ENCODE measurements at places on chromosomes 5 and 9. TPM values are rescaled to one million over a fixed set of nuclear protein-coding genes. Genes with fewer than 3 reads are reported as not detected.

GRCh38 chr9:116074658-116075057, 78.9 kb upstream of the PAPPA start:
- DNase-seq = peak; percentile 61
- no peak overlapping the region for H3K4me3 ChIP-seq

DNA sequence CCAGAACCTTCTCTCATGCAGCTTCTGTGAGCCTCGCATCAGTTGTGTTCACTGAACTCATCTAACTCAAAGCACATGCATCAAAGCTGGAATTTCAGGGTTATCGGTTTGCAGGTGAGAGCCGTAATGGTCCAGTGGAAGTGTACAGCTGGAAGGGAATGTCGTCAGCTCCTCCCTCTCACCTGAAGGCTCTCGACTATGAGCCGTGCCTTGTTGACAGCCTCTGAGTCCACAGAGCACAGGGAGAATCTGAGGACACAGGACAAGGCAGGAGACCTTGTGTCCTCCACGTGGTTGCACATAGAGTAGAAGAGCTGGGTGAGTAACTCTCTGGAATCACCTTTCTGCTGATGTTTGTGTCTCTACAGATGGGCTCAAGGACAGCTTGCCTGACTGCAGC, 38.8 kb downstream of the PROP1 start:
- no peaks in the 10 kb centered on the region for H3K36me3 ChIP-seq
- H3K4me3 ChIP-seq = no peak overlapping the region
- no peak overlapping the region for H3K27ac ChIP-seq
- DNase-seq = no peak
- no peaks in the 10 kb centered on the region for H3K4me1 ChIP-seq

DNA sequence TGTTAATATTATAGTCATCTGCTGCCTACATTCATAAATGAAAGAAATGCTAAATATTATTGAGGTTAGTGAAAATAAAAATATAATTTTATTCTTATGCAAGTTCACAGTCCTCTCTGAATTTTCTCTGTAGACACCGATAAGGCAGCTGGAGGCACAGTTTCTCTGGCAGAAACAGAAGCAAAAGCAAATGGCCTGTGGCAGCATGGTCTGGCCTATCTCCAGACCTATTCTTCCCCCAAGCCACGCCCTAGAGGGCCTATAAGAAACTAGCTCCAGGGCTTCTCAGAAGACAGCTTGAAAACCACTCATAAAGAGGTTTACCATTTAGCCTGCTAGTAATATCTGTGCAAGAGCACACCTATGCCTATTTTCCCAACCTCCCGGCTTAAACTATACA, 28.4 kb downstream of the MRPS27 start:
- no peak overlapping the region for H3K27ac ChIP-seq

GRCh38 chr5:134813407-134813806, 32.4 kb upstream of the C5orf24 start:
- DNase-seq = no peak
- H3K36me3 ChIP-seq = peaks cover 50% of the 10 kb centered on the region
- H3K4me1 ChIP-seq = no peaks in the 10 kb centered on the region
- no peaks in the 10 kb centered on the region for H3K27me3 ChIP-seq

- no peaks in the 10 kb centered on the region for H3K36me3 ChIP-seq
- H3K4me3 ChIP-seq = no peak overlapping the region
- H3K27ac ChIP-seq = no peak overlapping the region
- no peaks in the 10 kb centered on the region for H3K27me3 ChIP-seq
- no peaks in the 10 kb centered on the region for H3K4me1 ChIP-seq
These were observed 54.0 kb downstream of the CCDC171 start for GRCh38 chr9:15606643-15607472.

GRCh38 chr5:176454724-176455394, 6.7 kb downstream of the FAF2 start:
- no peak overlapping the region for H3K4me3 ChIP-seq
- H3K27ac ChIP-seq = no peak overlapping the region
- no peak for DNase-seq
- peaks cover 18% of the 10 kb centered on the region for H3K36me3 ChIP-seq
- H3K4me1 ChIP-seq = peaks cover 12% of the 10 kb centered on the region

DNA sequence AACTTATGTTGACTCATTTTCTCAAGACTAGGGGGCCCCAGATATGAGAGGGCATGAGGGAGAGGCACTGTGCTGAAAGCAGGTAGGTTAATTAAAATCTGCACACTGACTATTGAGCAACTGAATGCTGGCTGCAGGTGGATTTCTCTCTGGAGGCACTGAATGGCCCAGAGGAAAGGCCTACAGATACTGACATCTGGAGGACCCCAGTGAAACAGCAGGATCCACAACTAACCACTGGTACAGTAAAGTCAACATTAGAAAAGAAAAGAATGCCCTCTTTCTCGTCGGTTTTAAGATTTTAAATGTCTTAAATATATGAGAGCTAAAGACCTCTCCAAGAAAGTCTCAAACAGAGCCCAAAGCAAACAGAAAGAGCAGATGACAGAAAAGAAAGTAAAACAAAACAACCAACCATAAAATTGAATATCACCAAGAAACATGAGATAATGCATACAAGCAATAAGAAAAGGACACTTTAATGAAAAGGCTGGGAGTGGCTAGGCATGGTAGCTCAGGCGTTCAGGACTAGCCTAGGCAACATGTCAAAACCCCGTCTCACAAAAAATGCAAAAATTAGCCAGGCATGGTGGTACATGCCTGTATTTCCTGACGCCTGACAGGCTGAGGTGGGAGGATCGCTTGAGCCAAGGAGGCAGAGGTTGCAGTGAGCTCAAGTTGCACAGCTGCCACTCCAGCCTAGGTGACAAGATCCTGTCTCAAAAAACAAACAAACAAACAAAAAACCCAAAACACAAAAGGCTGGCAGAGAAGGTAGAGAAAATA, 43.3 kb downstream of the PUM3 start:
- peaks cover 23% of the 10 kb centered on the region for H3K4me1 ChIP-seq
- H3K36me3 ChIP-seq = peaks cover 71% of the 10 kb centered on the region
- no peak overlapping the region for H3K4me3 ChIP-seq
- DNase-seq = peak; percentile 80
- H3K27me3 ChIP-seq = no peaks in the 10 kb centered on the region

Gene CCDC192
- not detected for total RNA-seq

Gene PCA3
- total RNA-seq = 0.36 TPM

DNA sequence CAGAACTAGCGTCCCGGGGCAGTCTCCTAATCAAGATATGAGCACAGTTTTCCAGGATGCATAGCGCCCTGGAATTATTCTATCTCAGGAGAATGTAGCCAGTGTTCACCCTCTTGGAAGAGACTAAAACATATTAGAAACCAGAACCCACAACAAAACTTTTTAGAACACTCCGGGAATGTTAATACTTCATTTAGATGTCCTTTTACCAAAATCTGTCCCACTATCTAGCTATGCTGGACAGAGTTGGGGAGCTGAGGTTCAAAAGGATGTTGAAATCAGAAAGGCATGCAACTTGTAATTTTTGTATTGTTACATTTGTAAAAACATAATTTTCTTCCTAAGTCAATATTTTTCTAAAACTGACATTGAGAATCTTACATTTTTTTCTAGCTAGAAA, 386.5 kb upstream of the RFX3 start:
- peak overlapping the region; percentile 45 for H3K27ac ChIP-seq
- H3K4me3 ChIP-seq = no peak overlapping the region
- no peaks in the 10 kb centered on the region for H3K27me3 ChIP-seq
- peak; percentile 56 for DNase-seq
- no peaks in the 10 kb centered on the region for H3K36me3 ChIP-seq

DNA sequence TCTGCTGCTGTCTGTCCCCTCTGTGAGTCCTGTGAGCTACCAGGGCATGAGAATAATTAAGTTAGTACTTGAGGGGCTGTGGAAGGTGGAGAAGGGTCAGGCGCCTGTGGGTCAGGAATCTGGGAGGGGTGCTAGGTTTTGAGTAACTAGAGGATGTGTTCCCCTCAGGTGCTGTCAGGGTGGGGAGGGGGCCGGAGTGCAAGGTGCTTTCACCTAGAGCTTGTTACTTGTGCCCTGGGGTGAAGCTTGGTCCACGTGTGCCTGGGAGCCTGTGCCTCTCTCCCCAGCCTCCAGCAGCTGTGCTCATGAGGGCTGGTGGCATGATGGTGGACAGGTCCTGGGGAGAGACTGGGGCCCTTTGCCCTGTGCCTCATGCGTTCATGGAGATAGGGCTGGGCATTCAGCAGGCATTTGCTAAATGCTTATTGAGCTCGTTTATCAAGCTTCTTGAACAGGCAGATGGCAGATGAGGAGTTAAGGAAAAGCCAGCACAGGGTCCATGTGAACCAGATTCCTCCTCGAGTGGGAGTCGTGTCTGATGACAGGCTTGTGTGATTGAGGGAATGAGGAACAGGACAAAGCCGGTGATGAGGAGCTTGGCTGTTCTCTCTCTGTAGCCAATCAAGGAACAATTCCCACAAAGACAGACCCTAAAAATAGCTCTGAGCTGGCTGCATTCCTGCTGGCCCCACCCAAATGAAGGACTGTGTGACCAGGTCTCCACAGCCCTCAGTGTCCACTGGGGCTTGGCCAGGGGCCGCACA, 40.9 kb downstream of the CACNA1B start:
- no peaks in the 10 kb centered on the region for H3K36me3 ChIP-seq
- no peak overlapping the region for H3K27ac ChIP-seq
- no peaks in the 10 kb centered on the region for H3K27me3 ChIP-seq
- H3K4me1 ChIP-seq = no peaks in the 10 kb centered on the region
- DNase-seq = no peak

GRCh38 chr9:111360881-111361280, 30.9 kb upstream of the OR2K2 start:
- H3K36me3 ChIP-seq = peaks cover 35% of the 10 kb centered on the region
- no peak overlapping the region for H3K27ac ChIP-seq
- no peak for DNase-seq
- H3K4me3 ChIP-seq = no peak overlapping the region
- H3K4me1 ChIP-seq = peaks cover 11% of the 10 kb centered on the region

- H3K27me3 ChIP-seq = no peaks in the 10 kb centered on the region
- peak overlapping the region; percentile 14 for H3K4me3 ChIP-seq
- H3K36me3 ChIP-seq = no peaks in the 10 kb centered on the region
- peak overlapping the region; percentile 44 for H3K27ac ChIP-seq
These were observed 4.1 kb upstream of the ADRA1B start for GRCh38 chr5:159912033-159912800.

DNA sequence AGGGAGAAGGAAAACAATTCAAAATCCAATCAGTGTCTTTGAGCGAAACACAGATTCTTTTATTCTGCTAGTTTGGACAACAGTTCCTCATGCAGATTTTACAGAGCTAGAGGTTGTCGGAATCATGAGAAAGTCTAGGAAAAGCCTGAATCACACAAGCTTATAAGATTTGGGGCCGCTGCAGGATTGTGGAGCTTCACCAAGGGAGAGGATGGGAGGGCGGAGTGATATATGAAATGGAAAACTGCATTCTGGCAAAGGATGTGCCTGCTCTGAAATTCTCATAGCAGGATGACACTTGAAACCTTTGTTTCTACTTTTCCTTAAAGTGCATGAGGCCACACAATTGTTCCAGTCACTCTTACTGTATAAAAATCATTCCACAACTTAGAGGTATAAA, 134.3 kb downstream of the OR2K2 start:
- no peaks in the 10 kb centered on the region for H3K27me3 ChIP-seq
- H3K27ac ChIP-seq = no peak overlapping the region
- no peaks in the 10 kb centered on the region for H3K4me1 ChIP-seq
- H3K4me3 ChIP-seq = no peak overlapping the region

GRCh38 chr5:65068410-65068809, 299.7 kb downstream of the CWC27 start:
- H3K27ac ChIP-seq = no peak overlapping the region
- H3K4me1 ChIP-seq = peaks cover 17% of the 10 kb centered on the region
- H3K36me3 ChIP-seq = no peaks in the 10 kb centered on the region
- H3K4me3 ChIP-seq = no peak overlapping the region

Gene FAM151B
- total RNA-seq = 19.2 TPM

Gene SLC6A19
- not detected for total RNA-seq

- no peak overlapping the region for H3K4me3 ChIP-seq
- no peak for DNase-seq
- H3K4me1 ChIP-seq = peaks cover 3% of the 10 kb centered on the region
- no peak overlapping the region for H3K27ac ChIP-seq
- H3K27me3 ChIP-seq = no peaks in the 10 kb centered on the region
These were observed 18.4 kb upstream of the CDKN2AIPNL start for GRCh38 chr5:134430001-134430569.

DNA sequence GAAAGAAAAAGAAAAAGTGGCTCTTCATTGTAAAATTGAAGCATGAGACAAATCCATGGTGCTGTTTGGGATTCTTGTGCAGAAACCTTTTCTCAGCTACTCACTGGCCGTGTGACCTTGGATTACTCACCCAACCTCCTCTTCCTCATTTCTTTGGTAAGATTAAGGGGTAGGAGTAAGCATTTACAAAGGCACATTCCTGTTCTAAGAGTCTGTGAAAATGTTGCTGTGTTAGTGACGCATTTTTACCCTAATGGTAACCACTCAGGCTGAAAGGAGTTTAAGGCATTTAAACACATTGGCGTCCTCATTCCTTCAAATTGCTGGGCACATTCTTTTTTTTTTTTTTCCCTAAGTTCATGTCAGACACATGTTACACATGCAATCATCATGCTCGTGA, 4.3 kb downstream of the RAI14 start:
- peaks cover 39% of the 10 kb centered on the region for H3K4me1 ChIP-seq
- no peak overlapping the region for H3K4me3 ChIP-seq
- H3K36me3 ChIP-seq = peaks cover 24% of the 10 kb centered on the region
- peak overlapping the region; percentile 99 for H3K27ac ChIP-seq
- peak; percentile 91 for DNase-seq
- no peaks in the 10 kb centered on the region for H3K27me3 ChIP-seq

GRCh38 chr5:168347368-168348083, 56.1 kb downstream of the WWC1 start:
- no peak overlapping the region for H3K4me3 ChIP-seq
- no peaks in the 10 kb centered on the region for H3K36me3 ChIP-seq
- H3K27ac ChIP-seq = no peak overlapping the region
- DNase-seq = no peak
- H3K4me1 ChIP-seq = peaks cover 4% of the 10 kb centered on the region
- H3K27me3 ChIP-seq = no peaks in the 10 kb centered on the region

DNA sequence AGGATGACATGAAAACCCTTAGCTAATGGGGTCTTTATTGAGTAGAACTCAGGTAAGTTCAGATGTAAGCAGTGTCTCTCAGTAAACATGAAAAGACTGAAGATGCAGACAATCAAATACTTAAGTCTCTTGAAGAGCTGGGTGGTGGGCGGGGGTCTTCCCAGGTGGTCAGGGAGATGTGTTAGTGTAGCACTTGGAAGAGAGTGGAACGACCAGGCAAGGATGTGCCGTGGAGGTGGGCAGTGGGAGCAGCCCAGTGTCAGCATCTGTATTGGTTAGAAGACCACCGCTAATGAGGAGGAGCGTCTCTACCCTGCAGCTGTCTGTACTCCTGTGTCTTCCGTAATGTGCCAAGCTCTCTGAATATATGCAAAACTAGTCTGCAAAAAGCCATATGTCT, 4.4 kb downstream of the S1PR3 start:
- no peak overlapping the region for H3K27ac ChIP-seq
- H3K4me1 ChIP-seq = peaks cover 49% of the 10 kb centered on the region
- no peak overlapping the region for H3K4me3 ChIP-seq
- DNase-seq = no peak
- H3K36me3 ChIP-seq = peaks cover 4% of the 10 kb centered on the region
- no peaks in the 10 kb centered on the region for H3K27me3 ChIP-seq

Measured in osteoblast (primary cell).